ENCODE measurements at places on chromosomes 2 and 18.

DNA sequence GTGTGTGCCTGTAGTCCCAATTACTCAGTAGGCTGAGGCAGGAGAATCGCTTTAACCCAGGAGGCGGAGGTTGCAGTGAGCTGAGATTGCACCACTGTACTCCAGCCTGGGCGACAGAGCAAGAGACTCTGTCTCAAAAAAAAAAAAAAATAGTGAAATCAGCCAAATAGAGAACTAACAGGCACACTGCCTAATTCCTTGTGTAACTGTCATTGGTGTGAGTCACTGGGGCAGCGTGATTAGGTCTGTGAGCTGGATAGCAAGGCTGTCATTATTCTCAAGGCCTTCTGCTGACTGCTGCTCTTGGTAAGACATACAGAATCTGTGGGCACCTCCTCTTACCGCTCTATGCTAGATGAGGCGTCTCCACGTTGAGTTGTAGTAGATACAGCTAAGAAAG is 270.3 kb downstream of the NEDD4L start:
- no peak overlapping the region for H3K4me3 ChIP-seq
- no peaks in the 10 kb centered on the region for H3K36me3 ChIP-seq
- peaks cover 40% of the 10 kb centered on the region for H3K4me1 ChIP-seq
- DNase-seq, result no peak
- H3K27ac ChIP-seq, result no peak overlapping the region

DNA sequence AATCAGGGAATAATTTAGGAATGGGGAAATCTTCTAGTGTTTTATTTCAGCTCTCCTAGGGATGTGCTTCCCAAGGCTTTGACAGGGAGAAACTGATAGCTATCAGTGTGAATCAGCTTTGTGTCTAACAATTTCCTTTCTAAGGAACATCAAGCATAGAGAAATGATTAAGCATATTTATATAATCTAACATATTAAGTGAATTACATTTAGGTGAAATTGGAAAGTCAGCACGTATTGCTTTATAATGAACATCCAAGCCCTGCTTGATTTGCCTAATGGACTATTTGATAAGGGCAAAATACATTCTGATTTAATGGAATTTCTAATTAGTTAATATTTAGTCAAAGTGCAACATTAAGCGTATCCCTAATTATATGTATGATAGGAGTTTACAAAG is 19.5 kb upstream of the TSPYL6 start:
- H3K4me3 ChIP-seq, result no peak overlapping the region
- no peak for DNase-seq
- no peaks in the 10 kb centered on the region for H3K4me1 ChIP-seq
- no peak overlapping the region for H3K27ac ChIP-seq

DNA sequence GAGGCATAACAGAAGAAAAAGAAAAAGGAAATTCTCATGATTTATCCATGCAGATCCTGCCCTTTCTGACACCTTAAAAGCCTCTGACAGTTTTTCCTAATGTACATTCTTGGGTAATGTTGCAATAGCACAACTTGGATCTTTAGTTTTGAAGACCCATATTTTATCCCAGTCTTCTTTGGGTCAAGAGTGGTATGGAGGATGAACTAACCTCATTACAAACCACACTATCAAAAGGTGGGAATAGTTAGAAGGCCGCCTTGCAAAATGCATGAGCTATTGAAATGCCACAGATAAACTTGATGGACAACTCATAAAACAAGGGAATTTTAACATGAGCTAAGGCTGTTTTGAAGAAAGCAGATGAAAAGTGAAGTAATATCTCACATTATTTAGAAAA is 1479.8 kb upstream of the ACVR2A start:
- no peak for DNase-seq
- no peaks in the 10 kb centered on the region for H3K27me3 ChIP-seq
- no peaks in the 10 kb centered on the region for H3K4me1 ChIP-seq
- H3K36me3 ChIP-seq, result no peaks in the 10 kb centered on the region

DNA sequence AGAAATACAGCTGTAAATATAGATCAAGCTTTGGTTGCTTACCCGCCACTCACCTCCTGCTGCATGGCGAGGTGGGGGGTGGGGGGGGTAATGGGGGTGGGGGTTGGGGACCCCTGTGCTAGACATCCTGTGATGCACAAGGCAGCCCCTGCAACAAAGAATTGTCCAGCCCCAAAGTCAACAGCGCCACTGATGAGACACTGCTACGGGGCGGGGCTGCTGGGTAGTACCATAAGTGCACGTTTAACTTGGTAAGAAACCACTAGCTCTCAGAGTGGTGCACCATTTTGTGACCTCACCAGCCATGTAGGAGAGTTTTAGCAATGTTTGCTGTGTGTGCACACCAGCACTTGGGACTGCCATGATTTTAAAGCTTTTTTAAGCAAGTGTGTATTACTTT is 40.3 kb downstream of the SNORC start:
- no peak for DNase-seq
- H3K4me1 ChIP-seq, result no peaks in the 10 kb centered on the region
- H3K27ac ChIP-seq, result no peak overlapping the region
- H3K27me3 ChIP-seq, result no peaks in the 10 kb centered on the region

GRCh38 chr18:78994531-78994930 is 14.9 kb downstream of the SALL3 start:
- H3K27ac ChIP-seq, result no peak overlapping the region
- H3K4me3 ChIP-seq, result no peak overlapping the region

DNA sequence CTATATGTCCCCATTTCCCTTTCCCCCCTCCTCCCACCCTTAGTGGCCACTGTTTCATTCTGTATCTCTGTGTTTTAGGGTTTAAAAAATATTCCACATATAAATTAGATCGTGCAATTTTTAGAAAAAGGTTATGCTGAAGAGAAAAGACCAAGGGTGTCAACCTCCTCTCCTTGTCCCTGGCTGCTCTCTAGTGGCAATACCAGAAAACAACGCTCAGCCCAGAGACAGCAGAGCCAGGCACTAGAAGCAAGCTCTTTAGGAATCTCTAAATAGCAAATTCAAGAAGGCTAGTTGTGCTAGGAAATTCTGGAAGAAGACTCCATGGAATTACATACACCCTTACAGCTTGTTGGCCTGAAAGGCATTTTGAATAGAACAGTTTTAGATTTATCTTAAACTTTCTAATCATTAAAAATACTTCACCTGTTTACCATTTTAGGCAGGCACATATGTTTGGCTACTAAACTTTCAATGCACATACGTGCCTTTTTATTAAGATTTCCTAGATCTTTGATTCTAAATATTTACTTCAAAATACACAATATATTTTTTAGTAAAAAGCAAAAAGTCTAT is 35.1 kb upstream of the RASGRP3 start:
- peaks cover 2% of the 10 kb centered on the region for H3K27me3 ChIP-seq
- H3K27ac ChIP-seq, result peak overlapping the region; percentile 81
- peak overlapping the region; percentile 87 for H3K4me3 ChIP-seq
- H3K4me1 ChIP-seq, result peaks cover 65% of the 10 kb centered on the region
- peak; percentile 59 for DNase-seq

- peak within 1 kb of the TSS; percentile 100 for H3K4me3 ChIP-seq
- H3K4me1 ChIP-seq, result peaks cover 14% of the 10 kb centered on the region
- peaks cover 14% of the 10 kb centered on the region for H3K27me3 ChIP-seq
- H3K27ac ChIP-seq, result peak within 1 kb of the TSS; percentile 98
- DNase-seq, result peak; percentile 90
Observed at GRCh38 chr2:85611705-85612587, at the start of gene C2orf68. C2orf68 (minus strand) TSS chr2:85612066; CDS start chr2:85611984, 82 bp downstream.

GRCh38 chr18:58687871-58688308 is 16.6 kb downstream of the MALT1 start:
- no peak for DNase-seq
- H3K4me3 ChIP-seq, result no peak overlapping the region
- peak overlapping the region; percentile 79 for H3K27ac ChIP-seq
- H3K4me1 ChIP-seq, result peaks cover 3% of the 10 kb centered on the region
- peaks cover 4% of the 10 kb centered on the region for H3K27me3 ChIP-seq

GRCh38 chr2:25700221-25700660 is 26.9 kb upstream of the DTNB start:
- no peaks in the 10 kb centered on the region for H3K4me1 ChIP-seq
- H3K4me3 ChIP-seq, result no peak overlapping the region
- no peak for DNase-seq
- H3K27me3 ChIP-seq, result no peaks in the 10 kb centered on the region
- no peak overlapping the region for H3K27ac ChIP-seq

DNA sequence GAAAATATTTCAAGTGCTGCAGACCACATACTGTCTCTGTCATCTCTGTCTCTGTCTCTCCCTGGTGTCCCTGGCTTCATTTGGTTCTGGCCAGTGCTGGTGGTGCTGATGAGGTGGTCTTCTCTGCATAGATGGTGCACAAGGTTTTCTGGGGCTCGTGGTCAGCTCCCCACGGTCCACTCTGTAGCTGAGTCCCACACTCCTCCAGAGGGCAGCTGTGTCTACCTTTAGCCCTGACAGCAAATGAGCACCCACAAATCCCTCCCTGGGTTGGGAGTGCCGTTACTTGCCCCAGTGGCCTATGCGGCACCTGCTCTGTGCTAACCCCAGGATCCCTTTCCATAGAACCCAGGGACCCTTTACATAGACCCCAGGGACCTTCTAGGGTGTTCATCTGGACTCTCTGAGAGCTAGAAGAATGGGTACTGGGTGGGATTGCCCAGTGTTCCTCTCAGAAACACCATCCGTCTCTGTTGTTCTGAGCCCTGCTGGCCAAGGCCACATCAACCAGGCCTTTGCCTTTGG is 129.3 kb downstream of the CAPN13 start:
- no peak overlapping the region for H3K27ac ChIP-seq
- H3K4me3 ChIP-seq, result no peak overlapping the region
- no peak for DNase-seq
- no peaks in the 10 kb centered on the region for H3K36me3 ChIP-seq
- no peaks in the 10 kb centered on the region for H3K4me1 ChIP-seq

DNA sequence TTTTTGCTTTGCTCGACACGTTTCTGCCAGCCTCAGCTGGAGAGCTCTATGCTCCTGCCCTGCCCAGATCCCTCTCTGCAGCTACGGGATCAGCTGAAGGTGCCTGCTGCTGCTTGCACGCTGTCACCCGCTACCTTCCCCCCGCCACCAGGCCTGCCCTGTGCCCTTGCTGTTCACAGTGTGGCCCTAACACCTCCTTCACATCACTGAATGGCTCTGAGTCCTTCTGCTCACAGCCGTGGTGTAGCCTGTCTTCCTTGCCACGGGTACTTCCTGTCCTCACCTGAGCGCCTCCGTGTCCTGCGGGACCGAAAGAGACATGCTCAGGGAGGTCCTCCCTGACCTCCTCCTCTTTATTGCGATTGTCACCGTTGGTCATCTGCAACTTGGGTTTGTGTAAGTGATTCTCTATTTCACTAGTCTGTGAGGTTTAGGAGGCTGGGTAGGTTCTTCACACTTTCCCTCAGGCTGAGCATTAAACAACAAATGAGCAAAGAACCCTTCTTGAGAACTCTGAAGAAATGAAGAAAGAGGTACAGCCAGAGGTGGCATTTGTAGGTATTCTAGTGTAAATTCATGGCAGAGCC is 127.5 kb downstream of the NCK2 start:
- peaks cover 24% of the 10 kb centered on the region for H3K4me1 ChIP-seq
- H3K36me3 ChIP-seq, result peaks cover 19% of the 10 kb centered on the region
- no peak overlapping the region for H3K27ac ChIP-seq
- no peak for DNase-seq

GRCh38 chr2:102664471-102664909 is 45.1 kb downstream of the SLC9A2 start:
- H3K36me3 ChIP-seq, result no peaks in the 10 kb centered on the region
- H3K27me3 ChIP-seq, result peaks cover 2% of the 10 kb centered on the region
- no peak overlapping the region for H3K4me3 ChIP-seq
- H3K27ac ChIP-seq, result no peak overlapping the region
- DNase-seq, result no peak

DNA sequence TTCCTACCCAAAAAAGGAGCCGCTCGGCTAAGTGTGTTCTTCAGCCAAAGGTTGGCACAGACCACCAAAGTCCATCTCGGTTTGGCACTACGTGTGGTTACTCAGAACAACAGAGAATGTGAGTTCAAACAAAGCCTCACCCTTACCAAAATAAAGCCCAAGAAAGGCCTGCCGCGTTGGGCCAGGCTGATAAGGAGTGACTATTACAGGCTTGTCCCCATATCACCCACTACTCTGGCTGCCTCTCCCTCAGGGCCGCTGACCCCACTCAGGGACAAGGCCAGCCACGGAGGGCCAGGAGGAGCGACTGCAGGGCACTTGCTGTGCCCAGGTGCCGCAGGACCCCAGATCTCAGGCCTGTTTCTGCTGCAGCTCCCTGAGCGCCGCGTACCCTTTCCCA is 13.8 kb downstream of the HS1BP3 start:
- H3K36me3 ChIP-seq, result peaks cover 21% of the 10 kb centered on the region
- peaks cover 6% of the 10 kb centered on the region for H3K4me1 ChIP-seq
- H3K27me3 ChIP-seq, result peaks cover 7% of the 10 kb centered on the region
- H3K27ac ChIP-seq, result no peak overlapping the region
- H3K4me3 ChIP-seq, result no peak overlapping the region

- no peak overlapping the region for H3K4me3 ChIP-seq
- peaks cover 9% of the 10 kb centered on the region for H3K4me1 ChIP-seq
- H3K27ac ChIP-seq, result no peak overlapping the region
Observed at GRCh38 chr2:9419541-9419940, 3.8 kb downstream of the ITGB1BP1 start.

- no peaks in the 10 kb centered on the region for H3K36me3 ChIP-seq
- no peaks in the 10 kb centered on the region for H3K4me1 ChIP-seq
- no peak for DNase-seq
- no peak overlapping the region for H3K27ac ChIP-seq
- H3K4me3 ChIP-seq, result no peak overlapping the region
Observed at GRCh38 chr2:142323206-142323605, 192.4 kb upstream of the LRP1B start.

DNA sequence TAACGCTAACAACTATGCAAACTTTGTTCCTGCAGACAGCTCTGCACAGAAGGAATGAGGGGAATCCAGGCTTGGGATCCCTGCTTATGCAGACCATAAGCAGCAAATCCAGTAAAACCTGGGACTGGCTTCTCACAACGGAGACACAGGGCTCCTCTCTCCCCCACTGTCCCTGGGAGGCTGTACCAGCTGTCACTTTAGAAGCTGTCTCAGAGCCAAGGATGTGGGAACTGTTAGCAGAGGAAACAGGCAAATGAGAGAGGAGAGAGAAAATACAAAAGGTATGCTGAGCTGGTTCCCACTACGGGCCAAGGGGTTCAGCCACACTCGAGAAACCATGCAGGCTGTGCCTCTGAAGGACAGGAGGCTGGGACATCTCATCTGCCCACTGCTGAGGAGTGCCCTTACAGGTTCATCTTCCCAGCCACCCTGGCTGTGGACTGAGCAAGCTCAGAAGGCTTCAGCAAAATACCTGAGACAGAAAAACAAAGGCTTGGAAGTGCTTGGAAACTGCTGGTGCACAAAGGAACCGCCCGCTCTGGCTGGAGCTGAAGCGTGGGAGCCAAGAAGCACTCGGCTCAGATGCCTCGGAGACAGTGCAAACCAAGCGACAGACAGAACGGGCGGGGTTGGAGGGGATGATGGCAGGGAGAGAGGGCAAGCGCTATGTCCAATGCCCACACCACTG is 72.5 kb downstream of the FAM210A start:
- H3K4me3 ChIP-seq, result no peak overlapping the region
- H3K36me3 ChIP-seq, result no peaks in the 10 kb centered on the region
- peaks cover 5% of the 10 kb centered on the region for H3K27me3 ChIP-seq

All from endothelial cell (in vitro differentiated cells).